Stimulated activated CD4-positive, alpha-beta T cell treated with anti-CD3 and anti-CD28 coated beads, Interleukin-1b, Interleukin-23, amount 100 ng/mL, for 4 hours (primary cell): ENCODE measurements at places on chromosomes 2 and 18.

DNA sequence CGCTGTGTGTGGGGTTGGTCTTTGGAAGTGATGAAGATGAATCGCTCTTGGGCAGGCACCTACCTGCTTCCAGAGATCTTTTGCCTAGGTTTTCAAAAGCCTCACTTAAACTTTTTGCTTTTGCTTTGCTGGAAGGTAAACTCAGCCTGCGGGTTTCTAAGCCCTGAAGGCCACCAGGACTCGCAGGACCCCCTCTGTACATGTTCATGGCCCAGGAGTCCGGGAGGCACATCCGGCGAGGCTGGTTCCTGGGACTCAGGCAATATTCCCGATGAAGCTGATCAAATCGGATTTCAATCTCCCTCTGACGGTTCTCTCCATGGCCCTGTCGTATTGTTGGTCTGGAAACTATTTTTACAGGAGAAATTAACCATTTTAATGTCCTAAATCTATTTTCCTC is 13.2 kb downstream of the HJURP start:
- no peak for DNase-seq

GRCh38 chr18:5872886-5873285 is 22.4 kb downstream of the TMEM200C start:
- DNase-seq = no peak

DNA sequence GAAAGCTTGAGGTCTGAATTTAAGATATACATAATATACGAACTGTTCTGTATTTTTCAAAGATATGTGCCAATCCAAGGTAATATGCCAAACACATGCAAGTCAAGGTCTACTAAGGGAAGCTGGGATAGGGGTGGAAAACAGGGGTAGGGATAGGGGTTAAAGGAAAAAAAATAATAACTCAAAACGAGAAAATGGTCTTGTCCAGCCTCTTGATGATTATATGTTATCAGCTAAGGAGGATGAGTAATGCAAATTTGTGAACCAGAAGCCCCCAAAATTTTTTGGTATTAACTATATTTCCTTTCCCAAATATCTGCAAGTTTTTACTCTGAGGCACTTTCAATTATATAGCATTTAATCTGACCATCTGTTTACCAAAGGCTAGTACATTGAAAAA is 219.3 kb downstream of the ZEB2 start:
- no peak for DNase-seq

- peak; percentile 62 for DNase-seq
Measured at GRCh38 chr2:223944703-223945531, at the start of gene WDFY1. TSS of gene WDFY1 (minus strand) at chr2:223945335. CDS start at chr2:223945284, 51 bp downstream.

DNA sequence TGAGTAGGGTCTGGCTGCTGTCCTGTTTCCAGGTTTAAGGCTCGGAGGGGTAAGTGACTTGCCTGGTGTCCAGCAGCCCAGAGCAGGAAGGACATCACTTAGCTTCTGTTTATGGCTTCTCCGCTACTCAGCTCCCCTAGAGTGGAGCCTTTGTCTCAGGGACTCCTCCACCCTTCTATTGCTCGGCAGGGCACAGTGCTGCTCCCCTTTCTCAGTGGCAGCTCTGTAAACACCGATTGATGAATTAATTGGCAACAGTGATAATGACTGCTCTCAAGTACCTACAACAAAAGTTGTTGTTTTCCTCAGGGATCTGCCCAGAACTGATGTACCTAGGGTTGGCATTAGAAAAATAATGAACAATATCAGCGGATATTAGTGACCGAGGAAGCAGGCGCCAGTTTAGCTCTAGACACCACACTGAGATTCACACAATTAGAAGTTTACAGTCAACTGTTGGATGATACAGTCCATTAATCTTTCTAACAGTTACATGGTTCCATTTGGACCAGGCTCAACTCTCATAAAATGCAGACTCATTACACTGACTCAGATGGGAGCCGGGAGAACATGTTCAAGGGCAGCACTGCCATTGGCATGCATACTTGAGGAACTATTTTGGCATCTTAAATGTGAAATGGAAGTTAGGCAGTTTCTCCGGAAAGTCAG is 265.7 kb downstream of the MTX2 start:
- no peak for DNase-seq

DNA sequence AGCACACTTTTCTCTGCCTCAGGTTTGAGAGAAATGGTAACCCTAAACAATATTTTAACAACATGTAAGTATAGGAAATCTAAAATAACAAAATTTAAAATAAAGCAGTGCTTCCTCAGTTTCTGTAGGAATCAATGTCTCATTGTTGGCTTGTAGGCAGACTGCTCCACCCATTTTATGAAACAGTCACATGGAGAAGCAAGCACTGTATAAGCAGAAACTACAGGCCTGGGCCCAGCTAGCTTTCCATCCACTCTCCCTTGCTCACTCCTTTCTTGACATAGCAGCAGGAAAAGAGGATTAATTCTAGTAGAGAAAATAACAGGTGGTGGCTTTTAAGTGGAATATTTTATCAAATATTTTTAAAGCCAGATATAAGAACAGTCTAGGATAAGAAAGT is 97.2 kb downstream of the PLEKHM3 start:
- DNase-seq = no peak
